ENCODE measurements at places on chromosomes 16 and 17.
A peak's percentile ranks its signal among the peaks of the same experiment; 100 is the strongest.

DNA sequence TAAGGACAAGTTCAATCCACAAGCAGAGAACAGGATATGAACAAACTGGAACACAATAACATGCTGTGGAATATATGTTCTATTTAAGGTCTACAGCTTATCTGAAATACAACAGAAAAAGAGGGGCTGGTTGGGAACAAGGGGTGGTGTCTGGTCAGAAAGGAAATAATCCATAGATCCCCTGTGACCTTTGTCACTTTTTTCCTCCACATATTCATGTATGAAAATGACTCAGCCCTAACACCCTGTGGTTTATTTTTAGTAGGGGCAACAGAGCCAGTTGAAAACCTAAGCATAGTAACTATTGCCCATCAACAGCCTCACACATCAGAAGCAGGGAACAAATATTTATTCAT is 12.3 kb upstream of the SPAG9 start:
- no peak for DNase-seq

DNA sequence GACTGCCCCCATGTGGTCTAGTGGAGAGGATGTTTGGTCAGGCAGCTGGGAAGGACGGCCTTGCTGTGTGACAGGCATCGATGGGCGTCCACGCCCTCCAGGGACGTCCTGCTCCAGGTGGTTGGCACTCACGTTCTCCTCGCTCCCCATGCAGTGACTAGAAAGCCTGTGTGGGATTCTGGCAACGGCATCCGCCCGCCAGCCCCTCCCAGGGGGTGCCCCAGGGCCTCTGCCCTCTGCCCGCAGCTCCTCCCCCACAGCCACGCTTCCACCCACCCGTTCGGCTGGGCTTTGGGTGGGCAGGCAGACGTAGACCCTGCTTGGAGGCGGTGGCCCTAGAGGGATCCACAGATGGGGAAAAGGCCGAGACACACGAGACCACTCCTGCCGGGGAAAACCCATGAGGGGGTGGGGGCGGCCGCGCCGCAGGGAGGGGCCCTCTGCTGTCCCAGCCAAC is 4.7 kb upstream of the IL17C start:
- peak; percentile 56 for DNase-seq

DNA sequence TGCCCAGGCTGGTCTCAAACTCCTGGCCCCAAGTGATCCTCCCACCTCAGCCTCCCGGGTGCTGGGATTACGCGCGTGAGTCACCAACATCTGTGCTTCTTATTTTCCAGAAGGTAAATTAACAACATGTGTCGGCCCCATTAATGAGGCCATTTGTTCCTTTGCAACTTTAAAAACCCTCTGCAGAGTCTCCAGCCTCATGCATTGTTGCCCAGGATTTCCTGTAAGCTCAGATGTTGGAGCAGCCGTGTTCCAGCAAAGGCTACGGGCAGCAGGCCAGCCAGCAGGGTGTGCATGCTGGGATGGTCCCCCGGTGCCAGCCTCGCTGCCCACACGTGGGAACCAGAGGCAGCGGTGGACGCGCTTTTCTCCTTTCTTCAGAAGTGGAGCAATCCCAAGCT is 19.1 kb upstream of the HEXD start:
- DNase-seq: no peak

DNA sequence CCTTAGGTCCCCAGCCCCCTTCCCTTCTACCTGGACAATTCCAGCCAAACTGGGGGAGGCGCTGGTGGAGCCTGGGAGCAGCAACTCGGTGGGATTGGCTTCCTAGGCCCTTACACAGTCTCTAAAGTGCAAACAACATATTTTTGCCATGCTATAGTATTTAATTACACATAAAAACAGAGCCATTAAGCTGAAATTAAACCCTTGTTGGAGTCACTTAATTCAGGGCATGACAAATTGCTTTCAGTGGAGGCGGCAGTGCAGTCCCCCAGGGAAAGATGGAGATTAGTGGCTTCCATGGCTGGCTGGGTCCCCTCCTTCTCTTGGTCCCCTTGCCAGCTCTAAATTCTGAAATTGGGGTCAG is 17.3 kb downstream of the IGFBP4 start:
- DNase-seq: no peak

DNA sequence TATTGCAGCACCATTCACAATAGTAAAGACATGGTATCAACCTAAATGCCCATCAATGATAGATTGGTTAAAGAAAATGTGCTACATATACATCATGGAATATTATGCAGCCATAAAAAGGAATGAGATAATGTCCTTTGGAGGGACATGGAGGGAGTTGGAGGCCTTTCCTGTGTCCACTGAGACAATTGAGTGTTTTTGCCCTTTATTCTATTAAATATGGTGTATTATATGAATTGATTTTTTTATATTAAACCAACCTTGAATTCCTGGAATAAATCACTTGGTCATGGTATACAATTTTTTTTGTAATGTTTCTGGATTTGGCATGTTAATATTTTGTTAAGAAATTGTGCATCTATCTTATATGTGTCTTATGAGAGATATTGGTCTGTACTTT is 9.0 kb upstream of the CCR7 start:
- DNase-seq: no peak

GRCh38 chr17:36055921-36056520 is 8.1 kb upstream of the CCL18 start:
- no peak for DNase-seq

DNA sequence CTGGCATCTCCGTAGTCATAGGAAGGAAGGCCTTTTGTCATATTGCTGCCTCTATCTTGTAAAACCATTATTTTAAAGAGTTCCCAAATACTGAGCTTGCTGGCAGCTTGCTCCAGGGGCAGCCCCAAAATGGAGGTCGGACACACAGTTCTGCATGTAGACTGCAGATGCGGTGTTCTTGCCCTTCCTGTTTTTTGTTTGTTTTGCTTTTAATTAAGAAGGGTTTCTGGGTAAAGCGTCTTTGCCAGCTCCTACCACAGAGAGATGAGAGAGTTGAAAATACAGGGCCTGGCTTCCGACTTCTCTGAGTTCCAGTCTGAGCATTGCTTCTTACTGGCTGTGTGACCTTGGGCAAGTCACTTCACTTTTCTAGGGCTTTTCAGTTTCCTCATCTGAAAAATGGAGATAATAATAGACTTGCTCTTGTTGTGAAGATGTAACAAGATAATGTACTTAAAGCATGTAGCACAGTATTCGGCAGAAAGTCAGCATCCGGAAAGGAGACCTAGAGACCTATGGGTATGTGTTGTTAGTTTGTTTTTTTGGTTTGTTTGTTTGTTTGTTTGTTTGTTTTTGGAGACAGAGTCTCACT is 67.8 kb upstream of the GSE1 start:
- no peak for DNase-seq

DNA sequence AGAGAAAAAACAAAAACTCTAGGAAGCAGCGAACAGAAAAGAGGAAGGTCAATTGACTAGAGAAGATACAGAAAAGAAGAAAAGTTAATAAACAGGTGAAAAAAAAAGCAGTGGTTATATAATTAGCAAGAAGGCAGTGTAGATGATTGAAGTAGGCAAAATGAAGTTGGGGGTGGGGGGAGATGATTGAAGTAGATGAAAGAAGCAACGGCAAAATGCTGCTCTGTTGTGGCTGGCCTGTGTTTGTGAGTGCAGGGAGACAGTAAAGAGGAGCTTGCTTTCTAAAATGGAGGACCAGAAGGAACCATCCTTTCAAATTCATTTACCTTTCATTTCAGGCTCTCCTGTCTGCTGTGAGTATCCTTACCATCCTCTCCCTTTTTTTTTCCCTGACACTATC is 3.6 kb downstream of the EVI2B start:
- peak; percentile 29 for DNase-seq

DNA sequence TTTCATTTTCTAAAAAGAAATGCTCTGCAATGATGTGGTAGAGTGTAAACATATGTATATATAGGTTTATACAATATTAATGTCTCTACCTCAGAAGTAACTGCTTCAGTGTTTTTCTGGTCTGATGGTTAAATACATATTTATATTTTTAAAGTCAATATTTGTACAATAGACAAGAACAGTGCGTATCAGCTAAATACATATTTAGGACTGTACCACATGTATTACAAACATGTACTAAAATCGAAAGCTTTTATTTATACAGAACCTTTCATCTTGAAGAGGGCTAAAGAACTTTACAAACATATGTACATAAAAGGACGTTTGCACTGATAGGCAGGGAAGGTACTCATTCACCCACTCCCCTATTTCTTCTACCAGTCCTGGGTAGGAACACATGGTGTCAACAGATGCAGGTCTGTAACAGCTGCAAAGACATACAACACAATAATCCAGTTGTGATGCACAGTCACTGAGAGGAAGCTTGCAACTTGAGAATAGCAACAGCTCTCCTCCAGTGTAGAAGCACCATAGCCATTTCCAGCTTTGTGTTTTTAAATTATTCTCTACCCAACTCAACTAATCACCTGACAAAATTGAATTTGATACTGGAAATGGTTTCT is 206.9 kb upstream of the C17orf78 start:
- no peak for DNase-seq

GRCh38 chr17:30552994-30553566 is 75.9 kb downstream of the GOSR1 start:
- no peak for DNase-seq

- no peak for DNase-seq
Measured at GRCh38 chr17:10208604-10209193, 10.3 kb upstream of the GAS7 start.

GRCh38 chr16:66572356-66572755 is 6.1 kb downstream of the CMTM1 start:
- DNase-seq: no peak

GRCh38 chr16:58062821-58063220 is 37.3 kb downstream of the MMP15 start:
- no peak for DNase-seq

DNA sequence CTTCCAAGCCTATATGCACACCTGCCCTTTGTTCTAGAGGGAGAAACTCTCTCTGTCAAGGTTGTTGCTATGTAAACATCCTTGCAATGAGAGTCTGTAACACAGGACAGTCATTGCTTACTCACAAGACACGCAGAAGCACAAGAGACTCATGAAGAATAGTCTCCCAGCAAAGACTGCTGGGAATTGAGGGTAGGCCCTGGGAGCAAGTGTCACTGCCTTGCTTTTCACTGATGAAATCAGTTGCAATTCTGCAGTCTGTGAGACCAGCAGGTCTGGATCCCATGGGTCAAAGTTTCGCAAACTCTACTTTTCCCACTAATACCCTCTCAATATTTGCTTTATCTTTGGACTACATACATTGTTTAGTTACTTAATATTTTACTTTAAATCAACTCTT is 177.4 kb downstream of the FTO start:
- no peak for DNase-seq

DNA sequence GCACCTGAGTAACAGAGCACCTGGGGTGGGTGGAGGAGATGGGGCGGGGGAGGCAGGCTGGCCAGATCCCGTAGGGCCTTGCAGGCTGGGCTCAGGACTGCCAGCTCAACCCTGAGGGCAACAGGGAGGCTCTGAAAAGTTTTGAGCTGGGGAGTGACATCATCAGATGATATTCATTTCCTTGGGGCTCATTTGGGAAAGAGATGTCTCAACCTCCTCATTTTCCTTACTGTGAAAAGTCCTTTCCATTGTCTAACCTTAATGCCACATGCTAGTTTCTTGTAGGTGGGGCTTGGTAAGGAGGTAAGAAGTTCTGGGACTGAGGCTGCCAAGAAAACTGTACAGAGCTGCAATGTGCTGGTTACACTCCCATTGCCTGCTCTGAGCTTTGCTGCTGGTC is 3.7 kb downstream of the TNS4 start:
- no peak for DNase-seq

DNA sequence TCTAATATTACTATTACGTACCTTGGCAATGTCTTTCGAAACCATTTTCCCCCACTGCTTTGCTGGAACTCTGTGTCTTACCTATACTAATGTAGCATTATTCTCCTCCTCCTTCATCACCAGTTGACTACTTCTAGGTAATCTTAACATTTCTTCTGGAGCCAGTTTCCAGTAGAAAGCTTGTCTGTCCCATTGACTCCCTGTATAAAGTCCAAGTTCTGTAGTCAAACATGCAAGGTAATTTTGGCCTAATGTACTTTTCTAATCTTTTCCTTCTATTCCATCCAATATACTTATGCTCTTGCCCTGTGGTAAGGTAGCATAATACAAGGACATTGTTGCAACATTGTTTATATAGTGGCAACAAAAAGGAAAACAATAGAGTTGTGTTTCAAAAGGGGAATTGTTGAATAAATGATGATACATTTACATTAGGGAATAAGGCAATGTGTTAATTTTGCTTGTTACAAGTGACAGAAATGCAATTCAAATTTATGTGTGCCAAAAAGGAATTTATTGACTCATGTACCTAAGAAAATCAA is 27.9 kb downstream of the OMG start:
- DNase-seq: no peak

- no peak for DNase-seq
Measured at GRCh38 chr17:72971226-72971880, 121.1 kb downstream of the SLC39A11 start.

DNA sequence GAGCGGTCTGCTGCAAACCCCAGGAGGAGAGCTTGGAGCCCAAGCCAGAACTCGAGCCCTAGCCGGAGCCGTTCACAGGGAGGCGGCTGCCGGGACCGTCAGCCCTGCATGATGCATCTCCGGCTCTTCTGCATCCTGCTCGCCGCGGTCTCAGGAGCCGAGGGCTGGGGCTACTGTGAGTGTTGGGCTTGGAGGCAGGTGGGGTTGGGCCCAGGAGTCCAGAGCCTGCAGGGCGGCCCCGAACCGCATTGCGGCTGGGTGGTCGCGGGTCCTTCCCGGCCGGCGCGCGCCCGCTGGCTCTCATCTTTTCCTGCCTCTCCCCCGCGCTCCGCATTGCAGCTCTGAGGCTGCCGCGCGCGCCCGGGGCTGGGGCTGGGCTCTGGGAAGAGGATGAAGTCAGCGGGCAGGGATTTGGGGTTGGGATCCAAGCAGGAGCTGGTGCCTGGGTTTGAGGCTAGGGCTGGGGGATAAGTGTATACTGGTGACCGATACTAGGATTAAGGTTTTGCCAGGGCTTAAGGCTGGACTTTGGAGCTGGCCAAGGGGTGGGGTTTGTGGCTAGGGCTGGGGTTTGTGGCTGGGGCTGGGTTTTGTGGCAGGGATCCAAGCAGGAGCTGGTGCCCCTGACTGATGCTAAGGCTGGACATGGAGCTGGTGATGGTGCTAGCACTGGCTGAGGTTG is 532 bp downstream of the CNTNAP1 start:
- DNase-seq: no peak

- no peak for DNase-seq
Measured at GRCh38 chr17:35010093-35010492, 29.8 kb downstream of the LIG3 start.

DNA sequence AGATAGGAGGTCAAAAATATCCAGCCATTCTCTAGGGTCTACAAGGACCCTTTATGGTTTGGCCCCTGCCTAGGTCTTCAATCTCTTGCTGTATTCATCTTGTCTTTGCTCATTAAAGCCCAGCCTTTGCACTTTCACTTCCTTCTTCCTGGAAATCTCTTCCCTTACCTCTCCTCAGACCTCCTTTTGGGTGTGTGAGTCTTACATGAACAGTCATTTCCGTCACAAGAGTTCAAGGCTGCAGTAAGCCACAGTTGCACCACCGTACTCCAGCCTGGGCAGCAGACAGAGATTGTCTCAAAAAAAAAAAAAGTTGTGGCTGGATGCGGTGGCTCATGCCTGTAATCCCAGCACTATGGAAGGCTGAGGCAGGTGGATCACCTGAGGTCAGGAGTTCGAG is 6.0 kb upstream of the ATP1B2 start:
- no peak for DNase-seq

GRCh38 chr17:65547253-65547670 is 14.2 kb downstream of the AXIN2 start:
- DNase-seq: no peak

Data from stimulated activated CD8-positive, alpha-beta memory T cell treated with anti-CD3 and anti-CD28 coated beads, Interleukin-15, amount 100 ng/mL, for 4 hours (primary cell).